ENCODE measurements at places on chromosomes 5 and 9.

- DNase-seq, result no peak
These were observed 33.3 kb upstream of the RORB start for GRCh38 chr9:74463825-74464224.

- no peak for DNase-seq
These were observed 36.6 kb downstream of the CSF2 start for GRCh38 chr5:132110195-132110594.

DNA sequence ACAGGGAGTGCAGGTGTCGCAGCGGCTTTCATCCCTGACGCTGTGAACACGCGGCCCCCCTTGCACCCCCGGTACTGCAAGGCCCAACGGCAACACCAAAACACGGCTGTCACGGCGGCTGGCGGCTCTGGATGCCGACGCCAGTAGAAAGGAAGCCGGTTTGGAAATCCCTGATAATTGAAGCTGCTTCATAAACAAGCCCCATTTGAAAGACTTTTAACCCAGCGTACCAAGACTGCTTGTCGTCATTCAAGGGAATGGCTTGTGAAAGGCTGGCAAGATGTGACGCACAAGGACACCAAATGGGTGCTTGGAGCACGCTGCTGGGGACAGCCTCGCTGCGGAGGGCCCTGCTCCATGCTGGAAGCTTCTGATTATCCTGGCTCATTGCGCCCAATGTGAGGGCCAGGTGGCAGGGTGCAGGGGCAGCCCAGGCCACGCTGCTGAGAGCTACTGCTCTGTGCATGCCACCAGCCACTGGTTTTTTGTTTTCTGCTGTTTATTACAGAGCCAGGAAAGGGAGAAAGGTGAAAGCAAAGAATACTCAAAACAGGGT lies 63.1 kb downstream of the GTF3C4 start:
- DNase-seq, result no peak

DNA sequence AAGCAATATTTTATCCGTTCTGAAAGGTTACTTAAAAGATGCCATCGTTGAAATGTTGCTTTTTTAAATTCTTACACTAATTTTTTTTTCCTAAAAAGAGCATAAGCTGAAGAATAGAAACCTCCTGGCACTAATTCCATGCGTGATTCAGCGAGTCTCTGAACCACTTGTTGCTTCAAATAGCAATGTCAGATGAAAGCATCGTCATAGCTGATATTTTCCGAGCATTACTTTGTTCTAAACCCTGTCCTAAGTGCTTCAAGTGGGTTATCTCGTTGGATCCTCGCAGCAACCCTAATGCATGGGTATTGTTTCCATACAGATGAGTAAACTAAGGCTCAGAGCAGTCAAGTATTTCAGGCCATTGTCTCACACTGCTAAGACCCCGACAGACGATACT lies 79.7 kb downstream of the CDH6 start:
- DNase-seq, result no peak

GRCh38 chr5:142772446-142773293 lies 2.5 kb downstream of the ARHGAP26 start:
- no peak for DNase-seq

DNA sequence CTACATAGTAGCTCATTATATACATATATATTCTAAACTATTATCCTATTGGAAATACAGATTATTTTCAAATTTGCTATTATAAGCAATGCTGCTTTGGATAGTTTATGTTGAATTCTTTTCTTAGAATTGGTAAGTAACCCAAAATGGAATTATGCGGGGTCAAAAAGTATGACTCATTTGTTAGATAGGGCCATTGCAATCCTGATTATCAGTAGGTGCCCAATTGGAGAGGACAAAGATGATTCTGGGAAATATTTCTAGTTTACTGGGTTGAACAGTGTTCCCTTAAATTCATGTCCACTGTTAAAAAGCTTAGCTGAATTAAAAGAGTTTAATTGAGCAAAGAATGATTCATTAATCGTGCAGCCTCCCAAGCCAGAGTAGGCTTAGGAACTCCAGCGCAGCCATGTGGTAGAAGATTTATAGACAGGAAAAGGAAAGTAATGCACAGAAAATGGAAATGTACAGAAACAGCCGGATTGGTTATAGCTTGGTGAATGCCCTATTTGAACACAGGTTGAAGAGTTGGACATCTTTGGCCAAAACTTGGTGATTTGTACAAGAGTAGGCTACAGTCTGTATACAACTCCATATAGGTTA lies 81.8 kb downstream of the GDNF start:
- DNase-seq, result no peak

DNA sequence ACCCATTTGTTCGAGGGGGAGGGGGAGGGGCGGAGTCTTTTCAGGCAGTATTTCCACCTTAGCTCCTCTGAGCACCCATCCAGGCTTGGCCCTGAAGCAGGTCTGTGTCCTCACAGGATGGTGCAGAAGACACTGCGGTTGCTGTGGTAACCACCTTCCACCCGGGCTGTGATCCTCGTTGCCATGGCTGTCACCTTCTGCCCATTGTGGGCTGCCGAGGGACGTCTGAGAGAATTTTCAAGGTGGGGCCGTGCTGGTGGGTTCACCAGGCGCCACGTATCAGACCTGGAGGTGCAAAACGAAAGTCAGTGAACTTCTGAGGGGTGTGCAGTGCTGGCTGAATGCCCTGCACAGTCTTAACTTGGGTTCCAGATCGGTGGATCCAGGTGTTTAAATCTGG lies 26.7 kb downstream of the POLR1E start:
- no peak for DNase-seq

GRCh38 chr9:137397675-137398423 lies 25.1 kb downstream of the EXD3 start:
- DNase-seq, result no peak

DNA sequence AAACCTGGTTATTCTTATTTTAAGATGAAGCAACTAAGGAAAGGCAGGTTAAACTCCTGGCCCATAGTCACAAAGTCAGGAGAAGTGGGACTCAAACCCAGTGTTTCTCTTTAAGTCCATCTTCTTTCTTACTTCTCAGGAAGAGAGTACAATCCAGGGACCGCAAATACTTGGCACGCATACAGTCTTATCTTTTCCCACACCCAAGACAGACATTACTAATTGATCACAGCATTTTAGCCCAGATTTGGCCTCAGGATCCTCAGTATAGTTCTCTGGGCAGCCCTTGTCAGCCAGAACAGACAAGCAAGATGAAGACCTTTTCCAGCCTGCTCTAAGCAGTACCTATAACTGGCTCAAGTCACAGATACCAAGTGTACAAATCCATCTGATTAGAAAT lies 125.5 kb upstream of the RAI14 start:
- DNase-seq, result no peak

DNA sequence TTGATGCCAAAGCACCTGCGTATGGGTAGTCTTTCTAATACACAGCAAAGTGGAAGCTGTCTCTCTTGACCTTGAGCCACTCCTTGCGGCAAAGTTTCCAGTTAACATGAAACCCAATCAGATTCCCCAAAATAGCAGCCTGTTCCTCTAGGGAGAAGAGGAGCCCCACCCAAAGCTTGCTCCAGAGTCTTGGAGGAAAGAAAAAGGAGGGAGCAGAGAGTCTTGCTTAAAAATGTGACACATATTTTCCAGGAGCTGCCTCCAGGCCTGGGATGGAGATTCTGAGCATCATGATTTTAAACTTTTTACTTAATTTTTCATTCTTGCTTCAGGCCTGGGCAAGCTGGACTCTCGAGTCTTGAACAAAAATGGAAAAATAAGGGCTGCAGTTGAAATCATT lies 223.5 kb upstream of the TNC start:
- no peak for DNase-seq

DNA sequence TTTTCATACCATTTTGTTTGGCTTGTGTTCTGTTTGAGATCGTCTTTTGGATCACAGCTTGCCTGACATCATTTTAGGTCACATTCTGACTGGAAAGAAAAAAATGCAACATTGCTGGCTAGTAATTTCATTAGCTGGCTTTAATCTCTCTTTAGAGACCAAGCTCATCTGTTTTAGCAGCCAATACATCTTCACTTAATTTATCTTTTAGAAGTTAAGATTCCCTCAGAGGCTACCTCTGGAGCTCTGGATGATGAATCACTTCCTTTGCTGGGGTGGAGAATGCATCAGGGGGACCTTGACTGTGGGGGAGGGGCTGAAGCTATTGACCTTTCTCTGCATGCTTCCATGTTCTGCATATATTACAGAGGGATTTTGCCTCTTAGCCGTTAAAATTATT lies 181.5 kb upstream of the OTULINL start:
- no peak for DNase-seq

- no peak for DNase-seq
These were observed 255.2 kb upstream of the TNC start for GRCh38 chr9:115373000-115373709.

DNA sequence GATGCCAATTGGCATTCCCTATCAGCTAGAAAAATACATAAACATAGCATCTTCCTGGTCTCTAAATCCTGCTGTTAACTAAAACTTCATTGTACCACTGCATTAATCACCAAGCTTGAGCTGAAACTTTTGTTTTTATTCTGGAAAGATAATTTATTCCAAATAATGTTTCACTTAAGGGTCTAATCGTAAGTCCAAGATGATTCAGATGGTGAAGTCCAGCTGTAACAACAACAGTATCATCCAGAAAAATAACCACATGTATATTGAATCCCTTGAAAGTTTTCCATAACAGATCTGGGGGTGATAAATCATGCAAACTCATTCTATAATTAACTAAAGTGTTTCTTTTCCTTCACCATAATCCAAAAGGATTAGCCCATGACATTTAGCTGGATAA lies 23.9 kb downstream of the RORB start:
- no peak for DNase-seq

DNA sequence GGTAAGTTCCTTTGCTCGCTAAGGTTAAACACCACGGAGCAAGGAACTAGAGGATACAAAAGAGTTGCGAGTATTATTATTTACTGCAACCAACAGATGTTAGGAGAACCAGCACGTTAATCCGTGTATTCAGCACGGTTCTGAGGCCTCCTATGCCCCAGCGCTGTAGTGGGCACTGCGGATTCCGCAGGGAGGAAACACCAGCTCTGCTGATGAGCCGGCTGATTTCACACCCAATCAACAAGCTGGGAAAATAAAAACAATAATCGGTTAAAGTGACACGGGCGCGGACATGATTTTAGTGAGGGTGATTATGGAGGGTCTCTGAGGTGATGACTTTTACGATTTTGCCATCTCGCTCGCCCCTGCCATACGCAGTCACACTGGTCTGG lies 702 bp upstream of the PRELID2 start:
- no peak for DNase-seq

- DNase-seq, result no peak
These were observed 106.1 kb upstream of the FBXL17 start for GRCh38 chr5:108487951-108488350.

- no peak for DNase-seq
These were observed 23.7 kb upstream of the OTULINL start for GRCh38 chr5:14557791-14558415.

GRCh38 chr9:82081496-82081895 lies 92.9 kb downstream of the SPATA31D1 start:
- no peak for DNase-seq

DNA sequence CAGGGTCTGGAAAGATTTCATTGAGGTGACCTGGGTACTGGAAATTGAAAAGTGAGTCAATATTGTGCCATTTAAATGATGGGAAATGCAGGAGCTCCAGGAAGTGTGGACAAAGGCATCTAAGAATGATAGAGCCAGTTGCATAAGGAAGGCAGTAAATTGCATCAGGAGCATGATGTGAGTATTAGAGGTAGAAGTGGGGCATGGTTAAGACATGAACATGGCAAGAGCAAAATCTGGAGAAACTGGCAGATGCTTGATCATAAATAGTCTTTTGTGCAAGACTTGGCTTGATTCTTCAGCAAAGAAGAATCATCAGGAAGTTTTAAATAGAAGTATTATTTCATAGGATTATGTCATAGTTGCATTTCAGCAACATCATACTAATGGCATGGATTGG lies 157.4 kb upstream of the PUM3 start:
- DNase-seq, result no peak

DNA sequence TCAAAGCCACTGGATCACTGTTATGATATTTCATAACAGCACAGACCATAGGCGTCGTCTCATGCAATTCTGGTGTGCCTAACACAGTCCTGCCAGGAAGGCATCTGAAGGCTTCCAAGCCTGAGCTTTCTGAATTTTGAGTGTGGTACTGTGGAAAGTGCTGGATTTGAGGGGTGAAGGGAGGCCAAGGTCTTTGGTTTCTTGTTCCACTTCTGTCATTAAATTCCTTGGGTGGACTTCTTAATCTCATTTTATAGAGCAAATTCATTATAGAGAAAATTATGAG lies 441.3 kb upstream of the PIK3R1 start:
- peak; percentile 2 for DNase-seq

DNA sequence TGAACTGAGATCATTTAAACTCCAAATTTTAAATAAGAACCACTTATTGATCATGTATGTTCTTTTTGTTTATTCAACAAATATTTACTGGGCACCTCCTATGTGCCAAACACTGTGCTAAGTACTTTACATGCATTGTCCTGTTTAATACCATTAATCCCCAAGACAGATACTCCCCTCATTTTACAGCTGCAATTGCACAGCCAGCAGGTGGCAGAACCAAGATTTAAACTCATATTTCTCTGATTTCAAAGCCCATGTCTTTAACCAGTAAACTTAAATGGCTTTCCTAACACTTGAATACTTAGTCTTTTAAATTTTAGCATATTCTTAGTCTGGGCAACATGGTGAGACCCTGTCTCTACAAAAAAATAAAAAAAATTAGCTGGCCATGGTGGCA lies 43.4 kb upstream of the KIAA1958 start:
- DNase-seq, result no peak

DNA sequence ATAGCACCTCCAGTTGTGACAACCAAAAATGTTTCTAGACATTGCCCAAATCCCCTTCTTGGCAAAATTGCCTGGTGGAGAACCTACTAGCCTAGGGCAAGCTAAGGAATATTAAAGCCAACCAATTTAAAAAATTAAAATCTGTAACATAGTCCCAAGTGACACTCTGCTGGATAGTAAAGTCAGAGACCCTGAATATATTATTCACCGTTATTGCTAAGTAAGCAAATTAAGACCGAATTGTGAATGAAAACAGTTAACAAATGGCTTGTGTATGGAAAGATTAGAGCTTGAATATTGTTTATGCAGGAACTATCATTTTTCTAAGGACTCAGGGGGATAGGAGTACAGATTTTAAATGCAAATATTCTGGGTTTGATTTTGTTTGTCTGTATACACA lies 208.1 kb downstream of the DMAC1 start:
- no peak for DNase-seq

- no peak for DNase-seq
These were observed 92.1 kb downstream of the PIP5K1B start for GRCh38 chr9:68797116-68797515.

DNA sequence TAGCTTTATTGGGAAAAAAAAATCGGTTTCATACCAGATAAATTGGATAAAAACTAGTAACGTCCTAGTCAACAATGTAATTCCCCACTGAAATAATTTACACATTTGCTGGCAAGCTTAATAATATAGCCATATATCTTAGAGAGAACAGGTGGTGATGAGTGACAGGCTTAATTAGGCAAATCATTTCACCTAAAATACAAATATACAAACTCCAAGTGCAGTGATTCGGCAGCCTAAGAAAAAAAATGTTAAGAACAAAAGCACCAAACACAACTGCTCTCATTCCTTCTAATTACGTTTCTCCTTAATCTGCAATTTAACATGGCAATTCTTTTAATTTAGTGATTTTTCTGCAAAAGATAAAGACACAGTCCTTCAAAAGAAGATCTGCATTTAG lies 56.0 kb upstream of the SLC25A51 start:
- no peak for DNase-seq
